Caco-2 (cell line): ENCODE measurements at places on chromosomes 3 and 15. TPM values are rescaled to one million over a fixed set of nuclear protein-coding genes. Genes with fewer than 3 reads are reported as not detected.

DNA sequence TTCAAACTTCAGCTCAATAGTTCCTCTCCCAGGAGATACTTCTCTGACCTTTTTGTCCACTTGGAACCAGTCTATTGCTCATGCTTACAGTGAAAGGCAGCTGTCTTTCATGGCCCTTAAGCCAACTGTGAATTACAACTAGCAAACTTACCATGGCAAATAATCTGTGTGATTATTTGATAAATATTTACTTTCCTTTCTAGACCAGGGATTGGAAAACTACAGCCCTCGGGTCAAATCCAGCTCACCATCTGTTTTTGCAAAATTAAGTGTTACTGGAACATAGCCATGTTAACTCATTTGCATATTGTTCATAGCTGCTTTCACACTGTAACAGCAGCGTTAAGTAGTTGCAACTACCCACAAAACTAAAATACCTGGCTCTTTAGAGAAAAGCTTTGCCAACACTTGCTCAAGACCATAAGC, 289.1 kb upstream of the MCTP2 start:
- H3K27ac ChIP-seq = no peak overlapping the region
- no peaks in the 10 kb centered on the region for H3K4me1 ChIP-seq
- no peak overlapping the region for H3K4me3 ChIP-seq
- H3K36me3 ChIP-seq = no peaks in the 10 kb centered on the region

DNA sequence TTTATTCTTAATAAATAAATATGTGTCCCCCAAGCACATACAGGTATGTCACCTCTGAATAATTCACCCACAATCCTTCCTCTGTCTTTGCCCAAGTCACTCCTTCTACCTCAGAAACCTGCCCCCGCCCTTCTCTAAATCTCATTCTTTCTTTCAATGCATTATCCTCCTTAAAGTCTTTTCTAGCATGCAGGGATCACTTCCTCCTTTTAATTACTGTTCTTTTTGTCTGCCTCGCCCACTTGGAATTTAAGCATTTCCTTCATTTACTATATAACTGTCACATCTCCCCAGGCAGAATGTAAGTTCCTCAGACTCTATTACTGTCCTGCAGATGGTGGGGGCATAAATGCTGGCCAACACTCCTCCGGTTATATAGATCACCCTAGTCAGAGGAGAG, 7.8 kb downstream of the CCDC80 start:
- H3K4me1 ChIP-seq = 0 out of 2 replicates have a peak, but pooled peaks cover 2% of the 10 kb centered on the region
- H3K27ac ChIP-seq = no peak overlapping the region
- no peak for DNase-seq
- no peaks in the 10 kb centered on the region for H3K27me3 ChIP-seq

The LSG1 gene
- total RNA-seq = 48.0 and 55.0 TPM in 2 replicates

DNA sequence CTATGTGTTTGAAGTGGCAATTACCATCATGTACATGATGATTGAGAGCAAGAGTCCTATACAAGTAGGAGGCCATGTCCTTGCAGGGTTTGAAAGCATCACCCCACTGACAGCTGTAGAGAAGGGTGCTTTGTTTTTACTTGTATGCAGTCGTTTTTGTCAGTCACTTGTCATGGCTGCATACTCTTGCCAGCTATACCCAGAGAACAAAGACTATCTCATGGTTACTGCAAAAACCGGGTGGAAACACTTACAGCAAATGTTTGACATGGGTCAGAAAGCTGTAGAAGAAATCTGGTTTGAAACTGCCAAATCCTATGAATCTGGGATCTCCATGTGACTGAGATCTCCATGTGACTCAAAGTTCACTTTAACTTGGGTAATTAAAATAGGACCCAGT, 6.9 kb upstream of the PSMA4 start:
- no peak for DNase-seq
- no peak overlapping the region for H3K4me3 ChIP-seq
- no peak overlapping the region for H3K27ac ChIP-seq
- H3K4me1 ChIP-seq = no peaks in the 10 kb centered on the region
- H3K27me3 ChIP-seq = no peaks in the 10 kb centered on the region
- no peaks in the 10 kb centered on the region for H3K36me3 ChIP-seq

GRCh38 chr3:41267975-41268640, 68.8 kb downstream of the CTNNB1 start:
- H3K4me3 ChIP-seq = no peak overlapping the region
- H3K27ac ChIP-seq = peak overlapping the region; percentile 64
- no peaks in the 10 kb centered on the region for H3K27me3 ChIP-seq

- H3K4me3 ChIP-seq = no peak overlapping the region
- no peaks in the 10 kb centered on the region for H3K27me3 ChIP-seq
These were observed 161.5 kb downstream of the SMAD6 start for GRCh38 chr15:66863390-66864085.

DNA sequence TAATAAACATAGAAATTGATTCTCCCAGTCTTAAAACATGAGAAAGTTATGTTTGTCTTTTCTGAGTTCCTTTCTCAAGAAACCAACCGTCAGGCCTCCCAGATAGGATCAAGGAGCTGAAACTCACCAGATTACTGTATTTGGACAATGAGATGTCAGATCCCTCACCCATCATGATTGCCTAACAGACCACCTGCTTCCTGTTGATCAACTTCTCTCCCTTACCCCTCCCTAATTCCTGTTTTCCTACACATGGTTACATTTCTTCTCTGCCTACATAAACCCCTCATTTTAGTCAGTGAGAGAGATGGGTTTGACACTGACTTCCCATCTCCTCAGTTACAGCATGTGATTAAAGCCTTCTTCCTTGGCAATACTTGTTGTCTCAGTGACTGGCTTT, 917.5 kb downstream of the FHIT start:
- H3K4me1 ChIP-seq = no peaks in the 10 kb centered on the region
- no peak overlapping the region for H3K27ac ChIP-seq

The LDHAL6B gene
- not detected in 2 replicates for total RNA-seq

DNA sequence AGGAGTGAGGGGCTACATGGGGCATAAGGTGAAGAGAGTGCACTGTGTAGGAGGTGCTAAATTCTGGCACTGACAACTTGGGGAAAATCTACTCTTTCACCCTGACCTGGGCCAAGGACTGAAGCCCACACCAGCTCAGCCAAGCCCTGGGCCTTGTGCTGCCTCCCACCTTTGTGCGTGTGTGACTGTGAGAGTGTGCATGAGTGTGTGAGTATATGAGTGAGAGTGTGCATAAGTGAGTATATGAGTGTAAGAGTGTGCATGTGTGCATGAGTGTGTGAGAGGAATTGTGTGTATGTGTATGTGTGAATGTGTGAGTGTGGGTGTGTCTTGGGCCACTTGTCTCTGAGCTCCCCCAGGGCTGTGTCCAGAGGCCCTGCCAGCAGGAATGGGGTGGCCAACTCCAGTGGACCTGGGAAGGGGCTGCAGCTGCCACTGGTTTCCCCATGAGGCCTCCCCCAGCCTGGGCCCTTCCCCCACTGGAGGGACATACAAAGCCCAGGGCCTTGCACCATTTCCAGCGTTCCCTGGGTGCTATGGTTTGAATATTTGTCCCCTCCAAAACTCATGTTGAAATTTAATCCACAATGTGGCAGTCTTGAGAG, 15.2 kb downstream of the C3orf22 start:
- DNase-seq = no peak
- no peak overlapping the region for H3K27ac ChIP-seq
- H3K4me3 ChIP-seq = no peak overlapping the region
- peaks cover 4% of the 10 kb centered on the region; the same call in 1 of the 2 replicates for H3K36me3 ChIP-seq

The TUSC2 gene
- 34.9 and 38.3 TPM in 2 replicates for total RNA-seq
